ENCODE measurements at places on chromosomes 4 and X.
A peak's percentile ranks its signal among the peaks of the same experiment; 100 is the strongest.

- DNase-seq: no peak
These were observed 25.1 kb upstream of the PLAC8 start for GRCh38 chr4:83139514-83140156.

- DNase-seq: no peak
These were observed 33.7 kb downstream of the NOP14 start for GRCh38 chr4:2929469-2929868.

GRCh38 chrX:152925835-152926234 lies 28.0 kb downstream of the ZNF185 start:
- DNase-seq: no peak

- DNase-seq: no peak
These were observed 29.9 kb downstream of the RBMX start for GRCh38 chrX:136850441-136851175.

- DNase-seq: no peak
These were observed 41.2 kb downstream of the FRYL start for GRCh38 chr4:48738856-48739255.

DNA sequence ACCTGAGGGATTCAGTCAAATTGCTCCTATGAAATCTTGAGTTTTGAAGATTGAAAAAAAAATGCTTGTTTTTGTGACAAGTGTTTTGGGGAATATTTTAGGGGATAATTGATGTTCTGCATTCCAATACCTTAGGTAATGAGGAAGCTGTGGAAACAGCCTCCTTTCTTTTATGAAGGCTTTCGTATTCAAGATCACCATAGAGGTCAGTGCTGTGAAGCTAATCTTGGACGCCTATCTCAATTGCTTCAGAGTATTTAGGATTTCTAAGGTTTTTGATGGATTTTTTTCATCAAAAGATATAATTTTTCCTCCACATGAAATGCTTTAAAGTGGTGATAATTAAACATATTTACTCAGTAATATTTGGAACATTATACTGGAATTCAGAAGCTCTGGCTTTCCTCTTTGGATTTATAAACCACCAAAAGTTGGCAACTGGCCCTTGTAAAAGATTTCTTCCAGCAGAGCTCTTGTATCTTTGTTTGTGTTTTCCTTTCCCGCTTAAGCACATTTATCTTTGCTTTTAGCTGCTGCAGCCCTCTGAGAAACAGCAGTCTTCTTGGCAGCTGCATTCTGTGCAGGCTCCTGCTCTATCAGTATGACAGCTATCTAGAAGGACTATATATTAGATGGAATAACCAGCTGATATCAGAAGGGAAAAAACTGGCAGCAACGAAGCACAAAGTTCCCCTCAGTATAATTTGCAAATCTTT lies 63.7 kb downstream of the HMGB2 start:
- DNase-seq: no peak

GRCh38 chrX:40108959-40109287 lies 11.2 kb upstream of the BCOR start:
- DNase-seq: peak; percentile 49

- no peak for DNase-seq
These were observed 23.5 kb downstream of the KCNE5 start for GRCh38 chrX:109601486-109601885.

DNA sequence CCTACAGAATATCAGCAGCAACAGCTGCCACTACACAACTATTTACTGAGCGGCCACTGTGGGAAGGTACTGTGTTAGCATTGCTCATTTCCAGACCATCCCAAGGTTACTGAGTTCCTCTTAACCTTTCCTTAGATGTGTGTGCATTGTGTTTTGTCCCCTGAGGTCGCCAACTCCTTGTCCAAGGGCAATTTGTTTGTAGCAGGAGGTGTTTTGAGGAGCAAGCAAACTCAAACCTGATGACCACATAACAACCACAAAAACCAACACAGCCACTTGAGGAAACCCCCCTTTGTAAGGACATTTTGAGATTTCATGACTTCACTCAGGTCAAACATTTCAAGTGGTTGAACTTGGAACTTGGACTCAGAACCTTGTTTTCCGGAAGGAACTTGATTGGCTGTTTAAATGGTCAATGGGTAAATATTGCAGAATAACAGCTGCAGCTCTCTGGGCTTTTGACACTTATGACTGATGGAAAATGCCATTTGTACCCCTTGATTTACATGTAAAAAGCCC lies 122.3 kb downstream of the MID1IP1 start:
- no peak for DNase-seq

GRCh38 chr4:148447681-148448080 lies 5.5 kb upstream of the NR3C2 start:
- peak; percentile 2 for DNase-seq

DNA sequence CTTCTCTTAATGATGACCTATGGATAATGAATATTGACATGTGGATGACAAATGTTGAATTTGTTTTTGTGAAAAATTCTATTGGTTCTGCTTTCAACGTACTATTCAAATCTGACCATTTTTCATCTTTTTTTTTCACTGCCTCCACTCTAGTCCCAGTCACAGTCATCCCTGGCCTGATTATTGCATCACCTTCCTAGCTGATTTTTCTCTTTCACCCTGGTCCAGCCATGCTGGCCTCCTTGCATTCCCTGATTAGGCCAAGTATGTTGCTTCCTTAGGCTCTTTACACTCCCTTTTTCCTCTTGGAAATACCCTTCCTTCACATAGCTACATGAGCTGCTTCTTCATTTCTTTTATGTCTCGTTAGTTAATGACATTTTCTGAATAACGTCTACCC lies 58.1 kb upstream of the MAP9 start:
- no peak for DNase-seq

DNA sequence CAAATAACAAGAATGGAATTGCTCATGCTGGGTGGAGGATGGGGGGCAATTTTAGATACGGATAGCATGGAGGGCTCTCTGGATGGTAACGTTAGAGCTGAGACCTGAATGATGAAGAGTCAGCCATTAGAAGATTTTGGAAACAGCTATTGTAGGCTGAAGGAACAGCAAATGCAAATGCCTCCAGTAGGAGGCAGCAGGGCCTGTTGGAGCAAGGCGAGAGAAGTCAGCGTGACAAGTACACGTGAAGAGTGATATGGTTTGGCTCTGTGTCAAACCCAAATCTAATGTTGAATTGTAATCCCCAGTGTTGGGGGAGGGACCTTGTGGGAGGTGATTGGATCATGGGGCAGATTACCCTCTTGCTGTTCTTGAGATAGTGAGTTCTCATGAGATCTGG lies 59.3 kb upstream of the SOD3 start:
- no peak for DNase-seq

DNA sequence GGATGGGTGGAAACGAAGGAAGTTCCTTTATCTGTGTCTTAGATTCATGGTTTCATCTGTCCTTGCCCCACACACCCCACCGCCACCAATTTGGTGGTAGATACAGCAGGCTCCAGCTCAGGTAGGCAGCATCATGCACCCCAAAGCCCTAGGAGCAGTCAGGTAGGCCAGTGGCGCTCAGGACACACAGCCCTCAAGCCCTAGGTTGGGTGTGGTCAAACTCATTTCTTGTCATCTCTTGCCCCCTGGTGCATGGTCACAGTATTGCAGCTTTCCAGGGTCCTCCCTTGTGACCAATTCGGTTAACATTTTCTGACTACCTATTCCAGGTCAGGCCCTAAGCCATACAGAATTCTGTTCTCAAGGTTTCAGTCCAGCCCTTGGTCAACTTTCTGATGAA lies 14.5 kb upstream of the PRRG3 start:
- peak; percentile 18 for DNase-seq

GRCh38 chr4:171857302-171858012 lies 44.3 kb downstream of the GALNTL6 start:
- no peak for DNase-seq

- no peak for DNase-seq
These were observed 9.7 kb upstream of the RHOXF1 start for GRCh38 chrX:120125444-120125843.

- DNase-seq: no peak
These were observed 24.4 kb upstream of the PDE5A start for GRCh38 chr4:119652998-119653397.

DNA sequence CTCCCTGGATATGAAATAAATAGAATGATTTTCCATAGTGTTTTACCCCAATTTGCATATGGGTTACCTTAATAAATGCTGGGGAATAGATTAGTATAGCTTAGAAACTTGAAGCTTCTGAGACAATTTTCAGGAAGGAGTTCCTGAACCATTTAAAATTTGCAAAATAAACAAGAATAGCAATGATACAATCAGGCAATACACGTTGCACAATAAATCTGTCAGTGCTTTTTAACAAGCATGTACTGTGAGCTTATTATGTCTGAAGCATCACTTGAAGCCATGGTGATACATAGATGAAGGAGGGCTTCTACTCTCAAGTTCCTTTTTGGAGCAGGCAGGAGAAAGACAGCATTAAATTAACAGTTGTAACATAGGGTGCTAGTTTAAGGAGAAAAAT lies 84.2 kb upstream of the WDFY3 start:
- no peak for DNase-seq

DNA sequence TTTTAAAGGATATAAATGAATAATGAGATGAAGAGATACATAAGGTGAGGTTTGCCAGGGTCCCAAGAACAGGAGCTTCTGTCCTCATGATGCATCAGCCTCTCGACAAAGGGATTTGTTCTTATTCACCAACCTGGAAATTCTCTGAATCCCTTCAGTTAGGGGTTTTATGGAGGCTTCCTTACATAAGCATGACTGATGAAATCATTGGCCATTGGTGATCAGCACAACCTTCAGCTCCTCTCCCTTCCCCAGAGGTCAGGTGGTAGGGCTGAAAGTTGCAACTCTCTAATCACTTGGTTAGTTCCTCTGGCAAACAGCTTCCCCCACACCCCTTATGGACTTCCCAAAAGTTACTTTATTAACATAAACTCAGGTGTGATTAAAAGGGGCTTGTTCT lies 222.0 kb downstream of the SPRY1 start:
- no peak for DNase-seq

DNA sequence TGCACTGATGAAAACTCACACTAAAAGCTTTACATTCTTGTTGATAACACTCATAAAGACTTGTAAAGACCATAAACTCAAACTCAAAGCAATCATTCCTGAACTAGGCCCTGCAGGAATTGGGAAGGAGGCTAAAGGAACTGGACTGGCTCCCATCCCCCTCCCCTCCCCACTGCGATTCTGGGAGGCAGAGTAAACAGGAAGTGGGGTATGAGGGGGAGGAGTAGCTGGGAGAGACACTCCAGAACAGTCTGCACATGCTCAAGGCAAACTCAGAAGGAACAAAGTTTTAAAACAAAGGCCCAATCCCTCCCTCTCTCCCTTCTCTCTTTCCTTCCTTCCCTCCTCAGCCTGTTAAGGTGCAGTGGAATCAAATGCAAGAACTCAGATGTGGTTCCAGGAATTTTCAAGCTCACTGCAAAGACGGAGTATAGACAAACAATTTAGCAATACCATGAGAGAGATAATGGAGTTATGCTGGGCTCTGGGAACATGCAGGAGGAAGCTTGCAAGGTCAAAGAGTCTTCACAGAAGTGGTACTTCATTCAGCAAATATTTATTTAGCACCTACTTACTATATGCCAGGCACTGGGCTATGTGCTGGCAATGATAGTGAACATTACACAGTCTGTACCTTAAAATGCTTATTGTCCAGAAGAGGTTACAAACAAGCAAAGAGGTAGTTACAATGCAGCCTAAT lies 15.9 kb downstream of the MID1IP1 start:
- no peak for DNase-seq

- no peak for DNase-seq
These were observed 60.0 kb downstream of the GAB1 start for GRCh38 chr4:143396695-143397094.

DNA sequence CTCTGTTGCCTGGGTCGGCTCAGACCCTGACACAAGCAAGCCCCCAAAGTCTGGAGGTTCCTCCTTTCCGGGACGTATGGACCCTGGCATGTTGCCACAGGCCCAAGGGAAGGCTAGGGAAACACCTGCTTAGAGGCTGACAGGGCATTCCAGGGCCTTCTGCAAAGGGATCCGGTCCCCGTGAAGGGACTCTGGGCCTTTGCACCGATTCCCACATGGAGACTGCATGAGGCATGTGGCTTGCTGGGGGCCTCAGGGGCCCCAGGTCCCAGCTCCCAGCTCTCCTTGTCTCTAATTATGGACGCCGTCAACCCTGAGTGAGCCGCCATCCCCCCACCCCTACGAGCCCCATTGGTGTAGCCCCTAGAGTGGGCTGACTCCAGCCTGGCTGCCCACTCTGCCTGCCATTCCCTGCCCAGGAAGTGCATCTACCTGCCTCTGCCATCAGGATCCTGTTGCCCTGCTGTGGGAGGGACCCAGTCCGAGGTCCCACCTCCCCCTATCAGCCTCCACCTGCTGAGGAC lies 4.2 kb upstream of the RGS12 start:
- DNase-seq: no peak

DNA sequence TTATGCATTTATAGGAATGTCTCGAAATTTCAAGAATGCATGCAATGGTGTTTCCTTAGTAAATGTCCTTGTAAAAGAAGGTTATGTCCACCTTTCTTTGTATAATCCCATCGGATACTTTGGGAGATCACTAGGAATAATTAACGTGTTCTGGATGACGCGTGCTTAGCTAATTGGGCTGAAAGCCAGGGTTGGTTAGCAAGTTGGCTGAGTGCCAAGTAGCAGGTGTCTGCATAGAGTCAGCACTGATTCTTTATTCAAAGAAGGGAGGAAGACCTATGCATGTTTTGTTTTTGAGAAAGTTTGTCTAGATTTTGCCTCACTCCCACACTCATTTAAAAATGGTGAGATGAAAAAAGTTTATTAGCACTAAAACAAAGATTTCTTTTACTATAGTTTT lies 144.6 kb downstream of the SOX3 start:
- DNase-seq: no peak

GRCh38 chr4:601612-602558 lies 23.5 kb upstream of the PDE6B start:
- DNase-seq: no peak

DNA sequence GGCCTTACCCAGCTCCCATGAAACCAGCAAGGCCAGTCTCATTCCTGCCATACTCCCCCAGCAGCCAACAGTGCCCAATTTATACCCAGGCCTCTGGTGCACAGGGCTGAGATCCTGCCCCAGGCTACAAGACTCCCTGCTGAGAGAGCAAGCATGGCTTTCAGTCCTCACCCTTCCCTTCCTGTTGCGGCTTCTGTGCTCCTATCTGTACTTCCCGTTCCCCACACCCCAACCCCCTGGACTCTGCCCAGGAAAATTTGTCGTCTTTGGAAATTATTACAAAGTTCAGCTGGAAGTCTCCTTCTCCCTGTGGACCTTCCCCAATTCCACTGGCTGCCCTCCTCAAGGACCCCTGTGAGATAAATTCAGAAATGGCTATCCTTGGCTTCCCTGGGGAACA lies 84.1 kb upstream of the GK2 start:
- DNase-seq: no peak

- peak; percentile 30 for DNase-seq
These were observed 14.1 kb downstream of the ZNF157 start for GRCh38 chrX:47384502-47384901.

DNA sequence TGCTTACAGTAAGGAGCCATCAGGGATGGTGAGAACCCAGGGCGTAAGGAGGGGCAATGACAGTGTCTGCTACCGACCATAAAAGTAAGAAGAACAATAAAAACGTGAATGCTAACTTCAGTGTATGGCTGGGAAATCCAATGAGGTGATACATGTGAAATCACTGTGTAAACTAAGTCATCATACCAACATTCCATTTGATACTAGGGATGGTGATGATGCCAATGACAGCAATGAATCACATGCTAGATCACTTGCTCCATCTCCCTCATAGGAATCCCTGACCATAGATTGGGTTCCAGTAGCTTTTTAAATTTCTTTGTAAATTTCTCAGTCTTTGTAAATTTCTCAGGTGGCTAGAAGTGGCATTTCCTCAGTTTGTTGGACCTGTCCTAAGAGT lies 146.3 kb downstream of the SMIM20 start:
- DNase-seq: no peak

- DNase-seq: no peak
These were observed 414.2 kb upstream of the LCORL start for GRCh38 chr4:18435781-18436180.

All from stimulated activated CD4-positive, alpha-beta T cell treated with anti-CD3 and anti-CD28 coated beads, TNF-alpha, amount 100 ng/mL, for 4 hours (primary cell).